KBM-7 (cell line): ENCODE measurements at places on chromosomes 7 and 10.

DNA sequence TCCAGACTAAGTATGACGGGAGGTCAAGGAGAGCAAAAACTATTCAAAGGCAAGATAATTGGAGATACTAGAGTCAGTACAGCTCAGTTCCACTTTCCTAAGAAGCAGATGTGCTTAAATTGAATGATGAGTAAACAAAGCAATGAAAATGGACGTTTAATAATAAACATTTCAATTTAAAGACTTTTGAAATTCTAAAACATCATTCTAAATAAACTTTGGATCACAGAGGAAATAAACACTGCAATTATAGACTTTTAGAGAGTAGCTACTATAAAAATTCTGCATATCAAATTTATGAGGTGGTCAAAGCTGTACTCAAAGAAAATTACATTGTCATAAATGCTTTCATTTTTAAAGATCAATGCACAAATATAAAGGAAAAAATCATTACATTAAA lies 418.3 kb downstream of the GPAM start:
- no peak for DNase-seq

- no peak for DNase-seq
Observed at GRCh38 chr10:121165276-121165675, 314.1 kb downstream of the WDR11 start.

GRCh38 chr10:3439183-3439582 lies 266.6 kb upstream of the PITRM1 start:
- DNase-seq = no peak

- no peak for DNase-seq
Observed at GRCh38 chr7:8303904-8304528, 42.0 kb upstream of the ICA1 start.

GRCh38 chr10:18010050-18010449 lies 58.3 kb downstream of the SLC39A12 start:
- DNase-seq = no peak

GRCh38 chr7:30671793-30672465 lies 10.3 kb downstream of the CRHR2 start:
- peak; percentile 69 for DNase-seq

DNA sequence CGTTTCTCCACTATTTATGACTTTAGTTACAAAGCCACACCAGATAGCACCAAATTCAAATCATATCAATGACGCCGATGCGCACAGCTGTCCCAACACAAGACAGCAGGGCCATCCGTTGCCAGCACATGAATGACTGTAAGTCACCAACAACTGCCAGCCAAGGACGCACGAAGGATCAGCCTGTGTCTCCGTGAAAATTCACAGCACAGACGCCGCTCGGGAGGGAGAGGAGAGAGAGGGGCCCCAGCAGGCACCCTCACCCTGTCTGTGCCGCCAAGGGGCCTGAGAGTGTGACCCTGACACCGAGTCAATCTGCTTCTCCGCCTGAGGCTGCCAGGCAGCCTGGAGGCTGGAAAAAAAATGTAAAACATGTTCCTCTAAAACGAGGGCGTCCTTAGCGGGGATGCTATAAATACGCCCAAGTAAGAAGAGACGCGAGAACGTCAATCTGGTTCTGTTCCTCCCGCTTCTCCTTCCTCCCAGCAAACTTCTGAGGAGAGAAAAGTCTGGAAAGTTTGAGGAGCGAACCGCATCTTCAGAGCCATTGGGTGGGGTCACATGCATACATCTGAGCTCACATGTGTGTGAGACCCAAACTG lies 111.2 kb downstream of the PTPRN2 start:
- DNase-seq = no peak

DNA sequence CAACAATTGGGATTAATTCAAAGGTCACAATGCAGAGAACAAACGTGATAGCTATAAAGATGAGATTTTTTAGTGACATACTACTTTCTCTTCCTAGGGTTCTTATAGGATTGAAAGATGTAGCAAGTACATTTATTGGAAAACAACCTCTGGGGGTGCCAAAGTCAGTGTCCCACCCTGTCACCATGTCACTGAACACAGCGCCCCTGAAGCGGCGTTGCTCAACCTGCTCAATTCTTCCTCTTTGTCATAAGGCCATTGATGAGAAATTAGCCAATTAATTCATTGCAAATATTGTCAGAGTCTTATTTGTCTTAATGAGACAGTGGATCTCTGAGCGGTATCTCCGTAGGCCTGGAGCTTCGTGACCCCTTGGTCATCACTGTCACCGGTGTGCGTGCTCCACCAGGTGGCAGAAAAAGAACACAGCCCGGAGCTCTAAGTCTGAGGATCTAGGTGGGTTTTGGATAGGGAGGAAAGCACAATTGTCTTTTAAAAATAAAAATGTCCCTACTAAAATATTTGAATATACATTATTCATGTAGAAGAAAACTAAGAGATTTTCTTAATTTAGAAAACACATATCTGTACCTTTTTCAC lies 362.6 kb downstream of the PAXIP1 start:
- peak; percentile 12 for DNase-seq
